Thymus (tissue), 14 donors: ENCODE measurements at places on chromosomes 6 and 20.

DNA sequence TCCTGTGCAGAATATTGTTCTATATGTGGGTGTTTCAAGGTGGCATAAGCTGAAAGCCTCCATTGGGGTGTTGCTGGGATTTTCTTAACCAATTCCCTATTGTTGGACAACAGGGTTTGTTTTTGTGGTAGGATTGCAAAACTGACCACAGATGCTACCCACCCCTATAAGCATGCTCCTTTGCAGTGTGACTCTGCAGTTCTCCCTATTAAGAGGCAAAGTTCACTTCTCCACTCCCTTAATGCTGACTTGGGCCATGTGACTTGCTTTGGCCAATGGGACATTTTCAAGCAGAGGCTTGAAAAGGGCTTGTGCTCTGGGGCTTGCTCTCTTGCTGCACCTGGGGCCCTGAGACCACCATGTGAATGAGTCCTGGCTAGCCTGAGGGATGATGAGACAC, 8.5 kb upstream of the ANGPT4 start:
- DNase-seq: no peak

DNA sequence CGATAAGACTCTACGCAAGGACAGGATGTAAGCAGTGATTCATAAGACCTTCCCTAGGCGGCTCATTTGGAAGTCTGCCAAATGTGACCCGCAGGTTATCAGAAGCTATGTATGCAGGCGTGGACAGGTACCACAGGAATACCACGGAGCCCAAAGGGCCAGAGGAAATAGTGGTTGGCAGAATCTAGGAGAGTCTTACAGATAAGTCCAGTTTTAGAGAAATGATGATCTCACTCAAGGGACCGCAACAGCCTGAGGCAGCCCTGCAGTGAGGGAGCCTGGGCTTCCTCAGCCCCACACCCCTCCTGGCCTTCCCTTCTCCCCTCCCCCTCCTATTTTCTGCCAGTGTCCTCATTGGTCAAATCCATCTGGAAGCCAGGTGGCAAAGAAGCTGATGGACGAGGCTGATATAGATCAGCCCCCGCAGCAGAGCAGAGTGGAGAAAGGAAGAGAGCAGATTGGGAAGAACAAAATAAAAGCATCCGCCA, 110.6 kb downstream of the FNDC1 start:
- DNase-seq: no peak

DNA sequence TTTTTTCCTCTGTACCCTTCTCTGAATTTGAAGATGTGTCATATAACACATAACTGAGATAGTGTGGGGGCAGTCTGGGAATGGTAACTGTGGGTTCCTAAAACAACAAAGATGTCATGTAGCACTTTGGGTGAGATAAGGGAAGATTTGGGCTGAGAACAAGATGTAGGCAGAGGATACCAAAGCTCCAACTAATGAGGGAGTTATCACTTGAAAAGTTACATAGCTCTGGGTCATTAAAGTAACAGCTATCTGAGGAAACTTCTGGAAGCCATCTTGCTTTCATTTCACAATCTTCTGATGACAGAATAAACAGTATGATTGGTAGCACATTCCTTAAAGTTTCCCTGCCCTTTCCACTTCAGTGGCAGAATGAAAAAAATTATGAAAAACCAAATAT, 255.4 kb downstream of the TBX18 start:
- no peak for DNase-seq

- DNase-seq: no peak
These were observed 224.4 kb upstream of the EXOC2 start for GRCh38 chr6:917296-917695.

DNA sequence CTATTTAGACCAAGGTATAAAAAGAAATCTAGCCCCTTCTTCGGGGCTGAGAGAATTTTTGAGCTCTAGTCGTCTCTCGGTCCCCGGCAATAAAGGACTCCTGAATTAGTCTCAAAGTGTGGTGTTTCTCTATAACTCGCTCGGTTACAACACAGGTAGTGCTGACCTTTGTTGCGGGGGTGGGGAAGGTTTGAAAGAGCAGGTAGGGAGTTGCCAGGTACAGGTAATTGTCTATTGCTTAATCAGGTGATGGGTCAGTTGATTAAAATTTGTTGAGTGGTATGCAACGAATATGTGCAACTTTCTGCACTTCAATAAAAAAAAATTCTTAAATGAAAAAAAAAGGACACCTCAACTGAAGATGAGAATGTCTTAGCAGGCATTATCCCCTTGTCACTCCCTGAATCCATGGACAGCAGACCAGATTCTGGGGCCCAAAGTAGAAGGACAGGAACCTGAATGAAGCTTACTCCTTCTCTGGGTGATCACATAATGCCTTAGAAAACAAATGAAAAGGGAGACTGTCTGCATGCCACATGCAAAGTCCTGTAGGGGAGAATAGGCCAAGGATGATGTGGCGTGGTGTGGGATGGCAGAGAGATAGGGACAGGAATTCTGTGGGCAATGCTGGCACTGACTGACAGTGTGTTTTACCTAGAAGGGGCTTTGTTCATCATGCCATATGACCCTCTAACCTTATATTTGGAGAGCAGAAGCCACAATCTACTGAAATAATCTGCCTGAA, 157.6 kb upstream of the OLIG3 start:
- DNase-seq: no peak

- no peak for DNase-seq
These were observed 57.8 kb upstream of the PNRC1 start for GRCh38 chr6:89022798-89023197.

- DNase-seq: no peak
These were observed 606.5 kb upstream of the NOX3 start for GRCh38 chr6:156062091-156062563.

- no peak for DNase-seq
These were observed 701.8 kb upstream of the FLRT3 start for GRCh38 chr20:15039088-15039752.

GRCh38 chr20:63697868-63698545, 1.6 kb downstream of the TNFRSF6B start:
- DNase-seq: no peak

GRCh38 chr6:169380493-169380892, 126.8 kb upstream of the THBS2 start:
- no peak for DNase-seq

- no peak for DNase-seq
These were observed 43.9 kb downstream of the TRPC4AP start for GRCh38 chr20:35048739-35049138.

DNA sequence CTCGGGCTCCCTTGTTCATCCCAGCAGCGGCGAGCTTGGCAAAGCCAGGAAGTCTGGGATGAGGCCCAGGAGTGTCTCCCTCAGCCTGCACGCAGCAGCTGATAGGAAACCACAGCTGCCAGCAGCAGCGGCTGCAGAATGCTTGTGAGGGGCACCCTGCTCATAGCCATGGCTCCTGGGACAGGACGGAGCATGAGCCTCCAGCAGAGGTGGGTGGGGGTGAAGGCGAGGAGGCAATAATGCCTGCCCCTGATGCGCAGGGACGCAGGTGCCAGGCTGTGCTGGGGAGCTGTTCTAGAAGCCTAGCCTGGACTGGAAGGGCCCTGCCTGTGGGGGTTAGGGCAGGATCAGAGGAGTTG, 157.9 kb downstream of the CD83 start:
- DNase-seq: no peak

GRCh38 chr6:46555129-46555528, 63.9 kb upstream of the RCAN2 start:
- no peak for DNase-seq

DNA sequence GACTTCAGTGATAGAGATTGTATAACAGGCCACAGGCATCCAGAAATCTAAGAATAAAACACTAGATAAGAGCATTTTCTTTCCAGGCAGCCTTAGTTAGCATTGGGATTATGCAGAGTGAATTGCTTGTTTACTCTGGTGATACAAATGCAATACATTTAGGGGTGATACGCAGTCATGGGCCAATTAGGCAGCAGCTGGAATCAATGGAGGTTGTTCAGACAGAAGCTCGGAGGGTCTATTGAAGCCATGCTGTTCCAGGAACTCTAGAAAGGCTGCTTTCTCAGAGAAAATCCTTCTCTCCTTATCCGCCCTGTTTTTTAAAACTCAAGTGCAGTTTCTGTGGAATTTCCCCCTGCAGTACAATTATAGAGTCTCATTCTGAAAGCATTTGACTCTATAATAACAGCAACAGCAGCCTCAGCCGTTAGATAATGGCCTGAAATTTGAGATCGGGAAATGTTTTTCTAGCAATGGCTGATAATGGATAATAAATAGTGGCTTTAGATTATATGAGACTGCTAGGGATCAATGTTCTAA, 364.3 kb upstream of the HS3ST5 start:
- no peak for DNase-seq

DNA sequence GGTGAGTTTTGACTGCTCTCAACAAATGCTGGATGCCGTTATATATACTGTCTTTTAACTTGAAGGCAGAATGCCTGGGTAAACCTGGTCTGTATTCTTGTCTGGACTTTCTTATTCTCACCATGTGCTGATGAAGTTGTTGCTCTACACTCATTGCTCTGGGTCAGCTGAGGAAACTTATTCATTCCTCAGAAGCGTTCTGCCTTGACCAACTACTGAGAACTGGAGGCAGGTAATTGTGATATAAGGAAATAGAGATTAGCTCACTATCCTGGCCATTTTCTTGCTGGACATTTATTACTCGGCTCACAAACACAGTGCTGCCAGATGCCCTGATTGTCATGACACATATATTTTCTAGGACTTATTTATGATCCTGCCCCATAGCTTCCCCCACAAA, 103.6 kb downstream of the DNAH8 start:
- DNase-seq: no peak

DNA sequence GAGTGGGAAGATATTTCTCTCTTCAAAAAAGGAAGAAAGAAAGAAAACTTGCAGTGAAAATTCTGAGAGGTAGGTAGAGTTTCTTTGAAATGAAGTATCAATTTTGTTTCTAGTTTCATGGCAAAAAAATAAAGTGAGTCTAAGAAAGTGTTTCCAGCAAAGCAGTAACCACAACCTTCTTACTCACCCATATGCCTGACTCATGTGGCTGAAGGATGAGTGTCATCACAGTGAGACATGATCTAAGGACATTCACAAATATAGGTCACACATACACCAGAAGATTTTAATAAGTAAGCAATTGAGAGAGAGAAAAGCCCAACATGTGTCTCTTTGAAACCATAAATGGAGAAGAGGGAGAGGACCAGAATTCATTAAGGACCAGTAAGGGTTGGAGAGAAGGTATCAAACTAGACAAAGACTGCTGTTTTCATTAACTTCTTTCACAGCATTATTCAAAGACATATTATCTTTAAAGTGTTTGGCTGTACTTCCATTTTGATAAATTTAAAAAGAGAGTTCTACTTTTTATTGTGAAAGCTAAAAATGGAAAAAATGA, 169.5 kb downstream of the FRK start:
- DNase-seq: no peak

DNA sequence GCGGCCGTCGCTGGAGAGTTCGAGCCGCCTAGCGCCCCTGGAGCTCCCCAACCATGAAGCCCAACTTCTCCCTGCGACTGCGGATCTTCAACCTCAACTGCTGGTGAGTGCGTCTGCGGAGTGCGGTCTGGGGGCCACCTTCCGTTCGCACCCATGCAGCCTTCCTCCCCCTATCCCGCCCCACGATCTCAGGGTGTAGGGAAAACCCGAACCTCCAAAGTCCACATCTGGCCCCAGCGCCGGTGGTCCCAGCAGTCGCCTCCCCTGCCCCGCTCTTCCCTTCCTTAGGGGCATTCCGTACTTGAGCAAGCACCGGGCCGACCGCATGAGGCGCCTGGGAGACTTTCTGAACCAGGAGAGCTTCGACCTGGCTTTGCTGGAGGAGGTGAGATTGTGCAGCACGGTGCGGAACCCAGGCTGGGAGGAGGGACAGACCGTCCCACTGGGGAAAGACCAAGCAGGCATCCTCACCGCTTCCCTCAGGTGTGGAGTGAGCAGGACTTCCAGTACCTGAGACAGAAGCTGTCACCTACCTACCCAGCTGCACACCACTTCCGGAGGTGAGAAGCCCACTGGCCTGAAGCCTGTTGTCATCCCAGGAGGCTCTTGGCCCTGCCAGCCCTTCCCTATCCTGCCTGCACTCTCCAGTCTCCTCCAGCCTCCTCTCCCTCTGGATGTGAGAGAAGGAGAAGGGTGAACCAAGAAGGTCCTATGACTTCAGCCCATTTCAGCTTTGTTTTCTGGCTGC, 719 bp downstream of the SMPD2 start:
- peak; percentile 29 for DNase-seq

GRCh38 chr20:5731753-5732366, 18.3 kb upstream of the SHLD1 start:
- no peak for DNase-seq

GRCh38 chr20:24953209-24953575, 4.1 kb downstream of the CST7 start:
- no peak for DNase-seq

- DNase-seq: no peak
These were observed 54.1 kb upstream of the PDE7B start for GRCh38 chr6:135797361-135797760.

- peak; percentile 13 for DNase-seq
These were observed 1.1 kb downstream of the SPTLC3 start for GRCh38 chr20:13009682-13010406.

DNA sequence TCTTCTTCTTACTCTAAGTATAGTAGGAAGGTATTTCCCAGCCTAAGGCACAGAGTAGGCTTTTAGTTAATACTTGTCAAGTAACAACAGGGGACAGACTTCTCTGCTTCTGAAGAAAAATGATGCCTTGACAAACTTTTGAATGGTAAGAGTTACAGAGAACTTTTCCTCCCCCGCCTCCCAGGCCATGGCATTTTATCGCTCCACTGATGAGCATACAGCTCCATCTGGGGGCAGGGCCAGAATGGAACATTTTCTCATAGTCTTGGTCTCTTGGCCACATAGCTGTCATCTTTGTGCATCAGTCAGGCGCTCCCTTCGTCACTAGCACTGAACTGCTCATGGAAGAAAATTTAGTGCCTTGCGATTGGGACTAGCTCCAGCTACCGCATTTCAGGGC, 1066.8 kb upstream of the CITED2 start:
- DNase-seq: peak; percentile 21

GRCh38 chr6:168867247-168868102, 386.2 kb downstream of the THBS2 start:
- DNase-seq: no peak

- no peak for DNase-seq
These were observed 37.9 kb upstream of the RNF217 start for GRCh38 chr6:124924333-124924759.

GRCh38 chr6:150492507-150492906, 107.2 kb upstream of the PLEKHG1 start:
- no peak for DNase-seq

DNA sequence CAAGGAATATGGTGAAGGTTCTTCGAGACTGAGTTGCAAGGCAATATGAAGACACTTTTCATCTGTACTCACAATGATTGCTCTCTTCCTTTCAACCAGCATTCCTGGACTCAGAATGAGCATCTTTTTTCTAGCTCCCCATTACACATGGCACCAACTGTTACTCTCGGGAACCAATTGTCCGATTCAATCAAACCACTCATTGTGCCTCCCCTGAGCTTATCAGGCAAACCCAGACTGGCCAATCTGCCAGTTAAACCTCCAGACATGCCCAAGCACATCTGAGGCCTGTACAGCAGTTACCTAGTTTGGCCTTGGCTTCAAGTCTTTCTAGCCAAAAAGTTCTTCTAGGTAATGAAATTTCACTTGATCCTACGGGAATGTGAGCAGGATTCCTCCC, 164.1 kb downstream of the ID4 start:
- DNase-seq: no peak

GRCh38 chr6:117465691-117466090, 16.8 kb upstream of the DCBLD1 start:
- DNase-seq: no peak
